ENCODE measurements at places on chromosomes 7 and 10.
A peak's percentile ranks its signal among the peaks of the same experiment; 100 is the strongest.

DNA sequence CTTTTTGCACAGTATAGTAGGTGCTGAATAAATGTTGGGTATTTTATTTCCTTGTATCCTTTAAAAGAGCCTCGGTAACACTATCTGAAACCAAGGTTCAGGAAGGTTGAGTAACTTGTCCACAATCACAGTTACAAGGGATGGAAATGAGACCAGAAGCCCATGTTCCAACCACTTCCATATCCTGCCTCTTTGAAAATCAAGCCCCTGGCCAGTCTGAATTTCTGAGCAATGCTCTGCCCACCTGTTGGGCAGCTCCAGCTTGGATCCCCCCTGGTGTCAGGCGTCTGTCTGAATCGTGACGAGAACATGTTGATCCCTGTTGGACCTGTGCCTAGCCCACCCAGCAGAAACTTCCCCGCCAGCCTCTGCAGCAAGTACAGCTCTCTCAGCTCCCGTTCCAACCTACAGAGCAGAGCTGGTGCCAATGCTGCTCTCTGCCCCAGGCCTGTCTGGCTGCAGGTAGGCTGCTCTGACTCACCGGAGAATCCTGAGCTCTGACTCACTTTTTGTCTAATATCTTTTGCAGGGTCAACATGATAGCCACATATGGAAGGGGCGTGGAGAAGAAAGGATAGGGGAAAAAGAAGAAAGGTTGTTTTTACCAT is 595.5 kb downstream of the INHBA start:
- DNase-seq = no peak

DNA sequence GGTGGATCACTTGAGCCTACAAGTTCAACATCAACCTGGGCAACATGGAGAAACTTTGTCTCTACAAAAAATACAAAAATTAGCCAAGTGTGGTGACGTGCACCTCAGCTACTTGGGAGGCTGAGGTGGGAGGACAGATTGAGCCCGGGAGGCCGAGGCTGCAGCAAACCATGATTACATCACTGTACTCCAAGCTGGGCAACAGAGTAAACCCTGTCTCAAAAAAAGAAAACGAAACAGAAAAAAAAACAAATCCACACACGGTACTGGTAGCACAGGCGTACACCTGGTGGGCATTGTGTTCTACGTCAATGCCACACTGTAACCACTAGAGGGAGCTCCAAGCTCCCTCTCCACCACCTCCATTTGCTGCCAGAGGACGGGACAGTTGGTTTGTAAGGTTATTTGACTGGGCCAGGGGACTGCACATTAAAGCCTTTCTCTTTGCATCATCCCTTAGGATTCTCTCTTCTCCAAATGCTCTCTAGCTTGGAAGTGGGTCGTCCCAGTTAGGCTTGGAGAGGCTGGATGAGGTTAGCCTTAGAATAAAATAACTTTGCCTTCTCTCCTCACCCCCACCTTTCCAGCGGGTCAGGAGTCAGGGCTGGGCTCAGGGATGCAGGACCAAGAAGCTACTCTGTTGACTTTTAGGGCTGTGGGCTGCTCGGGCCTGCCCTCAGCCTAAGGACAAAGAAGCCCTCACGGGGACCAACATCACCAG is 130.8 kb downstream of the SORBS1 start:
- DNase-seq = peak; percentile 77

DNA sequence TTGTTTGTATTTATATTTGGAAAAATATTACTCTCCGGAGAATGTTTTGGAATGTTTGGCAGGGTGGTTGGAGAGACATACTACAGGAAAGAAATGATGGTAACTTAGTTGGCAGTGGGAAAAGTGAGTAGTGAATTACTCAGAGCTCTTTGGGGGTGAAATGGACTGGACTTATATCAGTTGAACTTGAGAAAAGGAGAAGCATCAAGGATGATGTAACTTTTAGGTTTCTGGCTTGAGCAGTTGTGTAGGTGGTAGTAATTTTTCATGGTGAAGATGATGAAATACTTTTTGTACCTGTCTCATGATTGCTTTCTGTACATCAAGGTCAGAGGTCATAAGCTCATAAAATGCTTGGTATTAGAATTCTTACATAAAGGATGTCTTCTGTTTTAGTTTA is 617.2 kb downstream of the AUTS2 start:
- peak; percentile 12 for DNase-seq

DNA sequence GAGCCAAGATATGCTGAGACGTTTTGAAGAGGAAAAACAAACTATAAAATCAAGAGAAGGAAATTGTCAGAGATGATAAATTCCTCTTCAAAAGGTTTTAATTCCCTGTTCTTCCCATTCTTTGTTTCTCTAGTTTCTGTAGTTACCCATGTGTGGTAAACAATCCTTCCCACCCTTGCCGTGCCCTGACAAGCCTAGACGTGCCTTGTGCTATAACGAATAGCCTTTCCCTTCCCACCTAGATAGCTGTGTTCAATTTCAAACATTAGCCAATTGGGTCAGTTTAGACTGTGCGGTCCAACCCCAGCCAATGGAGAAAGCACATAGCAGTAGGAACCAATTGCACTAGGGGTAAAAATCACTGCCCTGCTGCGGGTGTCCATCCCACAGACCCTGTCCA is 138.1 kb downstream of the RALA start:
- no peak for DNase-seq

DNA sequence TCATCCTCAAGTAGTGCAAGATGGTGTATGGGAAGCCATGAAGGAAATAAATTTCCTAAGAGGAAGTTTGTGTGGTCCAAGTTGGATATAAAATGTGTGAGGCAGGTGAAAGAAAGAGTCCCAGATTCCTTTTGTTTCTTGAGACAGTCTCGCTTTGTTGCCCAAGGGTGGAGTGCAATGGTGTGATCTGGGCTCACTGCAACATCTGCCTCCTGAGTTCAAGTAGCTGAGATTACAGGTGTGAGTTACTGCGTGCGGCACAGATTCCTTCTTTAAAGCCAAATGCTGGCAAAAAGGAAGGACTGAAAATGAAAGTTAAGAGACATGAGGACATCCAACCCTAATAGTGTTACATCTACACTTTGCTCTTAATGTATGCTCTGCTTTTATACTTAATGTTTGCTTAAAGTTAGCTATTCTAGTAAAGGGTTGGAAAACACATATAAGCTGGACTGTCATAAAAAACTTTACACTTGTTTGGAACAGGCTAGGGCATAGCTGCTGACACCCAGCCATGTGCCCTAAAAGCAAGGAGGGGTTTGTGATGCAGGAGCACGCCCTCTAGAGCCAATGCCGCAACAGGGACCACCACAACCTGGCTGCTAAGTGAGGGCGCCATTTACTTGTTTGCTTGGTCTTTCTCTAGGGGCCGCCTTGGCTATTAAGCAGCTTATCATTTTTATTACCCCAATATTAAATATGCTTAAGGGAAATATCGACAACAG is 34.5 kb downstream of the CLEC2L start:
- DNase-seq = no peak

DNA sequence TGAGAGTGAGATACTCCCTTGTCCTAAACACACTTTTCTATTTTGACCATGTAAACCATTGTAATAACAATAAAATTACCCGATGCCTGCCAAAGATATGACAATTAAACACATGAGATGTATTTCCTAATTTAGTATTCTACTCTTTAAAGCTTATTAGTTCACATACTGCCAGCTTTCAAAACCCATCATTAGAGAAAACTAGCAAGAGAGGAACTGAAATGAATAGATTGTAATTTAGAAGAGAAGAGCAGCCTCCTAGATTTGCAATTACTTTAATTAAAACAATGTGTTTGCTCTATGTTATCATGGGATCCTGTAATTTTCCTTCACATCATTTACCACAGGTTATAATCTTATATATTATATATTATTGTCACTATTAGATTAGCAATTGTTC is 428.2 kb downstream of the THSD7A start:
- DNase-seq = no peak

GRCh38 chr7:139588632-139589031 is 65.1 kb downstream of the CLEC2L start:
- DNase-seq = peak; percentile 94

- peak; percentile 10 for DNase-seq
These were observed 126.1 kb downstream of the AOAH start for GRCh38 chr7:36598054-36598674.

DNA sequence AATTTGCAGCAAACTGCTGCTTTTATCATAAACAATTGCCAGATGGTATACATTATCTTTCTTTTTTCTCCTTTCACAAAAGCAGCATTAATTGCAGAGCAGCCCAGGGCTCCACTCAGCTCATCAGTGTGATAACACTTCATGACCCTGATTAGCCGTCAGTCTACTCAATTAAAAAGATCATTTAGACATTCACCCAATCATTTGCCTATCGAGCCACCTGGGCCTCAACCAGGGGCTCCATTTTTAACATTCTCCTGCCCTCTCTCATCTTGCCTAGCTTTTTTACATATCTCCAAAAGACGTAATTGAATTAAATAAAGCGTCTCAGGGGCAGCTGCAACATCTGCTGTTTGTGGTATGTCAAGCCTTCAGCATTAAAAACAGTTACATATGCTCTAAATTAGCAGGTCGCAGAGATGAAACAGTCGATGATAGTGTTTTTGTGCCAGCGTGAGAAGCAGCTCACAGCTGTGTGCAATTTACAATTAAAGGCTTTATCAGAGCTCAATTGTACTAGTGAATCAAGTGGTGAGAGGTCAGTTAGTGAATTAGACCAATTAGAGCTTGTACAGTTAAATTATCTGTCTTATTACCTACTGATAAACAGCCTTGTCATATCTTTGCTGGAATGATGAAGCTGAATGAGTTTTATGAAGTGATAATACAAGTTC is 522.5 kb downstream of the ETV1 start:
- DNase-seq = no peak

GRCh38 chr10:74394416-74394969 is 243.5 kb downstream of the ADK start:
- no peak for DNase-seq

GRCh38 chr10:11183015-11183414 is 165.3 kb downstream of the CELF2 start:
- DNase-seq = no peak

GRCh38 chr10:122537545-122537944 is 23.0 kb upstream of the DMBT1 start:
- no peak for DNase-seq

DNA sequence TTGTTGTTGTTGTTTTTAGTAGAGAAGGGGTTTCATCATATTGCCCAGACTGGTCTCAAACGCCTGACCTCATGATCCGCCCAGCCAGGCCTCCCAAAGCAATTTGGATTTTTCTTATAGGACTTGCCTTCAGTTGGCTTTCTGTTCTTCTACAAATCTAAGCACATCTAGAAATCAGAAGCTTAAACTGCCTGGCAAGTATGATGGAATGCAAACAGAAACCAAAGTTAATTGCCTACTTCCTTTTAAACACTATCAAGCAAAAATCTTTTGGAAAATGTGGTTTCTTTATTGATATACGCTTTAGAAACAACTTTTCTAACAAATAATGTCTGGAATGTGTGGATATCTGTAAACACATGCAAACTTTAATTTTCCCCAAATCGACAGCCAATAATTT is 64.9 kb downstream of the USP6NL start:
- no peak for DNase-seq

DNA sequence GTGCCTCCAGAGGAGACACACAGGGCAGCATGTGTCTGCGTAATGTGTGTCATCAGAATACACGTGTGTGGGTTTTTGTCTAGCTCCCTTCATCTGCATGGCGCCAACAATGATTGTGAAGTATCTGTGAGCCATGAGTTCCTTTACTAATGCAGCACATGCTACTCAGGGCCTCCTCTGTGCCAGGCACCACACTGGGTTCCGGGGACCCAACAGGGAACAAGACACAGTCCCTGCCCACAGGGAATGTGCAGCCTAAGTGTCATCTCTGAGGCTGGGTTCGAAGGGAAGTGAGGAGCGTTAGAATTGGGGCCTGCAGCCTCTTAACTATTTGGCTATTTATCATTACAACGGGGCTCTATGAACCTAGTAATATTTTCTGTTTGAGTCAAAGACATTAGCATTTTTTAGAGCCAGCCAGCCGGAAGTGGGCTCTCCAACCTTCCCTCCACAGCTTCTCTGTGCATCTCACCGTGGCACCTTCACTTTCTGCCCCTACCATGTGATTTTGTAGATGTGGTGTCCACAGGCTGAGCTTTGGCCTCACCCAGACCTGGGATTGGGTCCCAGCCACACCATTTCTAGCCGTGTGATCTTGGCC is 43.9 kb upstream of the SRGN start:
- DNase-seq = no peak

GRCh38 chr10:22674573-22674930 is 39.8 kb downstream of the PIP4K2A start:
- DNase-seq = no peak

DNA sequence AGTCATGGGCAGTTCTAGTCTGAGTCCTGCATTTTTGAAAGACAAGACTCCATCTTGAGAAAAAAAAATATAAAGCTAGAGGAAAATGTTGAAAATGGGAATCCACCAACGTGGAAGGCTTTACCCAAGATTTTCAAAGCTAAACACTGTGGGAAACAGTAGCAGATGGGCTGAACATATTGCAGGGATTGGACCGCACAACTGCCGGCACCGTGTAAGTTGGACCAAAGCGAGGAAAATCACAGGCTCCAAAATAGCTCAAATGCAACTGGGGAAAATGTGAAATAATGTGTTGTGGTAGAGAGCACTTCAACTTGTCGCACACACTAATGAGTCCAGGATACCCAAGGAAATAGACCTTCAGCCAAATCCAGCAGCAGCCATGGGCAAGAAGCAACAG is 26.4 kb upstream of the ADRB1 start:
- no peak for DNase-seq

GRCh38 chr7:54091322-54091721 is 450.9 kb upstream of the VSTM2A start:
- DNase-seq = no peak

DNA sequence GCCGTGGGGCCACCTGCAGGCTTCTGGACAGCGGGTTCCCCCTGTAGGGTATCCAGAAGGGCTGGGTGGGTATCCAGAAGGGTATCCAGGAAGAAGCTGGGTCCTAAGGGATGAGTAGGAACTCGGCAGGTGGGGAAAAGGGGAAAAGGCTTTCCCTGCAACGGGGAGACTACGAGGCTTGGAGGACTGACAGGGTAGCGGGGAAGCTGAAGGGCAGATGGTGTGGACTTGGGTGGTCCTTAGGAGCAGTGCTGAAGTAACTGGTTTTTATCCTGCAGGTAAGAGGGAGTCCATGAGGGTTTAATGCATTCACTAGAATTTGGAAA is 525 bp downstream of the UBE2D4 start:
- no peak for DNase-seq

DNA sequence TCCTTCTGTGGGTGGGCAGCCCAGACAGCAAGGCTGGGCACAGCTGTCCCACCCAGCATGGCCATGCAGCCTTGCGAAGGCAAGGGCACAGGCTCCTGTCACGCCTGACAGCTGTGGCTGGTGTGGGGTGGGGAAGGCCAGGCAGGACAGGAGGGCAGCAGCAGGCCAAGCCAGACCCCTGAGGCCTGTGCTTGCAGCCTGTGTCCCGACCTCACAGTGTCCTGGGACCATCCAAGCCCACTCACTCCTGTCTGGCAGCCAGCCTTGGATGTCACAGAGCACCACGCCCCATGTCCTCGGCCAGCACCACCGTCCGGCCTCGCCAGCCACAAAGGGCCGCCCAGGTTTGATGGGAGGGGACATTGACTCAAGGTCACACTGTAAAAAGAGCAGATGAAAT is 85.5 kb upstream of the LRRC4 start:
- DNase-seq = no peak

GRCh38 chr10:129123428-129123827 is 343.6 kb upstream of the MGMT start:
- DNase-seq = no peak
